Urinary bladder (tissue), 4 donors: ENCODE measurements at places on chromosomes 3 and 15. TPM values are rescaled to one million over a fixed set of nuclear protein-coding genes. Genes with fewer than 3 reads are reported as not detected.

DNA sequence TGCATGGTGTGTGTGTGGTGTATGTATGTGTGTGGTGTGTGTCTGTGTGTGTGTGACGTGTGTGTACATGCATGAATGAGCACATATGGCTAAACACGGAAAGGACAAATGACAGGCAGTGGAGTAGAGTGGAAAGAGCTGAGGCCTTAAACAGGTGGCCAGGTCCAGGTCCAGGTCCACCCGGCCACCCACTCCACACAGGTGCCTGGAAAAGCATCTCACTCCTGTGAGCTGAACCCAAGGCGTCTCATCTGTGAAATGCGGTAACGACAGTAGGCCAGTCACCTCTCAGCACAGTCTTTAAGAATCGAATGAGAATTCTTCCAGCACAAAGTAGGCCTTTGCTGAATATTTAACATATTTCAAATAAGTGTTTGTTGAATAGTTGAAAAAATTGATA is 58.7 kb downstream of the ATP10A start:
- DNase-seq = no peak

- no peak for DNase-seq
These were observed 11.9 kb downstream of the RAP2B start for GRCh38 chr3:153173758-153174516.

Gene HIGD2B
- polyA plus RNA-seq = not detected

DNA sequence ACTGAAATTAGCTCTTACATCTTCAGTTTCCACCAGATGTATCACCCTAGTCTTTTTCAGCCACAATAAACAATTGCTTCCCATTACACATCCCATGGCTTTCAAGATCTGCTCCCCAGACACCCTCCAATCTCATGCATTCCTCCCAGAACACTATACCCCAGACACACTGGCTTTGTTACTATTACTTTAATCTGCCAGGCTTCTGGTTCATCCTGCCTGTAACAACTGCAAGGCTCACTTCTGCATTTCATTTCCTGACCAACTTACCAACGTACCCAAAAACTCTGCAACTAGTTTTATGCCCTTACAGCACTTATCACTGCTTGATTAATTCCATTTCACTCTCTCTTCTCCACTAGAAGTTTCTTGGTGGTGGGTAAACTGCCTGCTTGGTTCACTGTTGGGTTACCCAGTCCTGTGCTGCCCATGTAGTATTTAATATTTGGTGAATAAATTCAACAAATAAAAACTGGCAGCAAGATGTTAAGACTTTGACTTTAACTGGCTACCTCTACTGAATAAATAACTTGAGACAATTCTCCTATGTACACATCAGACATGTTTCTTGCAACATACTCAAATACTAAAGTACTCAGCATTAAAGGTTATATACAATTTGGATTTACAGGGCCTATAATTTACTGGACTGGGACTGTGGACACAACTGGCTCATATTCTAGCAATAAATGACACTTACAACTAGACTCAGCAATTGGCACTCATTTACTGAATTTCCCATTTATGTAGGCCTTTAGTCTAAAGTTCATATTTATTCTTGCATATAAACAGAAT is 2.7 kb downstream of the RPL22L1 start:
- no peak for DNase-seq

GRCh38 chr15:61582092-61582491 is 353.0 kb upstream of the RORA start:
- DNase-seq = no peak

DNA sequence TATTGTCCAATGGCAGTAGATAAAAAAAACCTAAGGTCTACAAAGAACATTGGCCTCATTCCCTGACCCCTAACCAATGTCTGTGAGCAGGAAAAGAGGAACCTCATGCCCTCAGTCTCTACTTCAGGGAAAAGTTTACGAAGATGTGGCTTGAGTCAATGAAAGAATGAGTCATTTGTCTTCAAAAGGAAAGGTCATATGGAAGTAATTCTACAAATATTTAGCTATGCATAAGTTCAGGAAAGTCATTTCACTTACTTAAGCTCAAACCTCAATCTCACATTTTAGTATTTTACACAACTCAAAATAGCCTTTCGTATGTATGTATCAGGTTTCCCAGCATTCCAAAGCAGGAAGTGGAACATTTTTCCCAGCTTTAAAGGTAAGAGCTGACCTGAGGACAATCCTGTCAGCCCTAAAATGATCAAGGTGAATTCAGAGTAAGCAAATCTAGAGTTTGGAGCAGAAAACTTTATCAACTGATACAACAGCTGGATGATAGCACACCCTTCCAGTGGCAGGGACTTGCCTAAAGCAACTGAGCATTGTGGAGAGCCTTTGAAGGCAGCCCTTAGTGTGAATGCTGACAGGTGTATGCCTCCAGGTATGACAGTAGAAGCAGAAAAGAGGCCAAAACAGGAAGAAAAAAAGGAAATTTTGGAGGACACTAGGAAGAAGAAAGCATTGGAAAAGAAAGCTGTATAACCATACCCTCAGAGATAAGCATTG is 53.9 kb upstream of the ACKR4 start:
- no peak for DNase-seq

DNA sequence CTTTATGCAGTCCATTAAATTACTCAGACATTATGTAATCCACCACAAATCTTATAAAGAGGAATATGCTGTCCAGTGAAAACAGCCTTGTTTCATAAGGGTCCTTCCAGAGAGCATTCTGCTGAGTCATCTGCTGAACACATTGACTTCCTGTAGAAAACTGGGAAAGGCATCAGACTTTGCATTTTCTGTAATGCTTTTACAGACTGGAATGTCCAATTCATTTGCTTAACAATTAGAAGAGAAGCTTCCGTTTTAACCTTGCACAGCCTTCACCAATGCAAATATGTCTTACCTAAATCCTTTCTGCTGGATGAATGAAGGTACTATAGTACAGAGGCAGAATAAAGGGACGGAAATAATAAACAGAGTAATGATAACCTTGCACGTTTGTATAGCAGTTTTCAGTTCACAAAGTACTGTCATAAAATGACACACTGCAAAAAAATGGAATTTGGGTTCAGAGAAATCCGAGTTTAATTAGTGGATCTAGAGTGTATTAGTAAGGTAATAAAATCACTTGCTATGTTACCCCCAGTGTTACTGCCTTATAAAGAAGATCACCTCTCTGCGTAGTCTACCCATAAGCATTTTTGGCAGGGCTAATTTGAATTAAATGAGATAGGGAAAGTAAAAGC is 301.5 kb downstream of the PYDC2 start:
- no peak for DNase-seq

DNA sequence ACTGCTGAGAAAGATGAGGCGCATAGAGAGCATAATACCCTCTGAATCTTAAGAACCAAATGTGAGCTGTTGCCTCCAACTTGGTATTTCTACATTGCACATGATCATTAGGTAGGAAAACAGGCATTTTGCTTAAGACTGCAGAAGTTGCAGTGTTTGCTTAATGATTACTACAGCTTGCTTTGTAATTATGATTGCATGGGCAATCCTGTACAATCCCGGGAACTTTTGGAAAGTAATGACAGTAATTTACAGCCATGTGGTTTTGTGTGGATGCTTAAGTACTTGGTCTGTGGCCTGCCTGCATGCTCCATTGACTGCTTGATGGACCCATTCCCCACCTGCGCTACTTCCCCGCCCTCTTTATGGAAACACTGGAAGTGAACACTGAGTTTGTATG is 301.1 kb downstream of the DIPK2A start:
- DNase-seq = no peak

- DNase-seq = no peak
These were observed 27.0 kb upstream of the MUC4 start for GRCh38 chr3:195838714-195839113.

DNA sequence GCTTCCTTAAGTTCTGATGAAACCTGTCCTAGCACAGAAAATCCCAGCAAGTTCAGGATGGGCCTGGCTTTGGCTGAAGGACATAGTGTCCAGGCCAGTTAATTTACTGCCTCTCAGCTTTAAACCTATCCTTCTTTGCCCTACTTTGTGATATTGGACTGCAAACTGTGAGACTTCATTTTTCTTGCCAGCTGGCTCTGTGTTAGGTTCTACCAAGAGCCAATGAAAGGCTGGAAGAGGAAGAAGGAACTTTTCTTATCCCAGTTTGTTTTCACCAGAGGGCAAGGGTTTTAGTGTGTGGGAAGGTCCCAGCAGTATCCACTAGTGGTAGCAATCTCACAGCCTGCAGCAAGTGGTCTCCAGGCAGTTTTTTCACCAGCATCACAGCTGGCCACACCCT is 18.2 kb downstream of the DCUN1D1 start:
- DNase-seq = no peak

DNA sequence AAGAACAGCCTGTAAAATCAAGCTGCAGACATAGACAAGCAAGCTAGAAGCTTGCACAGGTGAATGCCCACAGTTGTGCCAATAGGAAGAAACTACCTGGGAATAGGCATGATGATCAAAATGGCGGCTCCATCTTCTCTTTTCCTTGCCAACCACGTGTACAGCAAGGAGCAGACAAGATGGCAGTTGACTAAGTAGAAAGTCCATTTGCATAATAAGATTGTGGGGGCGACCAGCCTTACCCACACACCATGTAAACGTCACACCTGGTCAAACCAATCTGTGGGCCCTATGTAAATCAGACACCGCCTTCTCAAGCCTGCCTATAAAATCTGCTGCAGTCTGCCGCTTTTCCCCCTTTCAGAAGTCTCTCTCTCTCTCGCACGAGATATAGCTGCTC is 25.1 kb upstream of the ANKRD34C start:
- no peak for DNase-seq

DNA sequence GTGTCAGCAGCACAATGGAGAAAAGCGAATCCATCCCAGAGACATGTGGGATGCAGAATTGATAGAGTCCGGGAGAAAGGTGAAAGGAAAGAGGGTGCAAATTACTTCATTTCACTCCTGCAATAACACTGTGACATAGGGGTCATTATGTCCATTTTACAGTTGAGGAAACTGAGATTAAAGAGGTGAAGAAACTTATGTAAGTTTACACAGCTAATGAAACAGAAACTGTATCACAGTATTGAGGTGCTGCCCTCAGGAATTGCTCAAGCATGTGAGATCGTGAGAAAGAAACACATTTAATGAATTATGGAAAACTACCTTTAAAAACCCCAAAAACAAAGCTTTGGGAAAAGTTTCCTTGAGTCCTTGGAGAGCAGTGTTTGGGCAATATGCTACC is 103.6 kb upstream of the PFN2 start:
- no peak for DNase-seq

DNA sequence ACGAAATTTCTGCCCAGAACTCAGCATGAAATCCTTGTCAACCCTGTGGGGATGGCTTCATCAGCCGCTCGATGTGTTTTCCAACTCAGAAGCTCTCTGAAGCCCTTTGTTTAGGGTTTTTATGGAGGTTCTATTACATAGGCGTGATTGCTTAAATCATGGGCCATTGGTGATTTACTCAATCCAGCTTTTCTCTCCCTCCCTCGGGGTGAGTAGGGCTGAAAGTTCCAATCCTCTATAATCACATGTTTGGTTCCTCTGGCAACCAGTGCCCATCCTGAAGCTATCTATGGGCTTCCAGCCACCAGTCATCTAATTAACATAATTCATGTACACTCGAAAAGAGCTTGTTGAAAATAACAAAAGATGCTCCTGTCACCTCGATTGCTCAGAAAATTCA is 51.6 kb downstream of the GATM start:
- no peak for DNase-seq

Gene ACAD9
- polyA plus RNA-seq = 26.4 TPM

DNA sequence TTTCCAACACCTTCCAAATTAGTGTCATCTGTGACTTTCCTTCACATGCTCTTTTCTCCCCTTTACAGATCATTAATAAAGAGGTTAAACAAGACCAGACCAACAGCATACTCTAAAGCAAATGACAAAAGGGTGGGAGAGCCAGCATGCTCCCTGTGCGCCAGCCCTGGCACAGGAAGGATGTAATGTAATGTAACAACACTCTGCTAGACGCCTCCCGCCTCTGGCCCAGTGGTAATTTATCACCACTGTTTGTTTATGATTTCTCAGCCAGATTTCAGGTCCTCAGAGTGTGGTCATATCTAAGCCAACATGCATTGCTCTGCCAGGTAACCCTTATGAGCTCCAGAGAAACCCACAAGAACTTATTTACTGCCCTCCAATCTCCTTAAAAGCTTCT is 189.5 kb upstream of the WNT5A start:
- no peak for DNase-seq

GRCh38 chr3:39333607-39334006 is 4.1 kb downstream of the CCR8 start:
- no peak for DNase-seq

DNA sequence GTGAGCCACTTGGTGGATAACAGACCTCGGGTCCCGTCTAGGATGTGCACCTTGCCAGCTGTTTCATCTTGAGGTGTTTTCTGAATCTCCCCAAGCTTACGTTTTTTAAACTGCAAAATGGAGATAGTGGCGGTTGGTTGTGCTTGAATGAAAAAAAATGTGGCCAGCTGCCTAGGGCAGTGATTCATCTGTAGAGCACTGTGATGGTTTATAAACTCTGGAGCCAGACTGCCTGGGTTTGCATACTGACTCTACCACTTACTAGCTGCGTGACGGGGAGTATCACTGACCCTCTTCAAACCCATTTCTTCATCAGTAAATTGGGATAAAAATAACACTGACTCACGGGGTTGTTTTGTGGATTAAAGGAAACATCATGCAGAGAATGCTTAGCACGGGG is 159.1 kb downstream of the CHL1 start:
- DNase-seq = no peak

GRCh38 chr15:46297766-46298165 is 662.9 kb downstream of the SQOR start:
- no peak for DNase-seq

Gene DCLK3
- 0.05 TPM for polyA plus RNA-seq

GRCh38 chr15:84606653-84607120 is 5.9 kb downstream of the ZSCAN2 start:
- DNase-seq = no peak

GRCh38 chr3:131729643-131730017 is 226.9 kb upstream of the MRPL3 start:
- DNase-seq = no peak

Gene MYRIP
- polyA plus RNA-seq = 4.4 TPM

DNA sequence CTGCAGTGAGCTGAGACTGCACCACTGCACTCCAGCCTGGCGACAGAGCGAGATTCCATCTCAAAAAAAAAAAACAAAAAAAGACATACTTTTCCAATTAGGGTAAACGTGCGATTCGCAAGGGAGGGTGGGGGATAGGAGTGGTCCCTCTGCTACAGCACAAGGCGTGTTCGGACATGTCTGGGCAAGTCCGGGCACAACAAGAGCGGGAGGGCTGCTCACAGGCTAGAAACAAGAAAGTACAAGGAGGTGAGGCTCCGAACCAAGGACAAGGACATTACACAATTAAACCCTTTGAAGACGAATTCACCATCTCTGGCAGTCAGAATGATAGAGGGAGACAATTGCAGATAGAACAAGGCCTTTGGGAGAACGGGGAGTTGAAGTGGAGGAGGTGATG is 32.2 kb upstream of the BCL2A1 start:
- no peak for DNase-seq

Gene C15orf62
- polyA plus RNA-seq = 1.2 TPM

GRCh38 chr3:16795581-16795980 is 89.2 kb upstream of the PLCL2 start:
- DNase-seq = no peak

Gene NEK10
- 2.0 TPM for polyA plus RNA-seq

Gene DPPA4
- polyA plus RNA-seq = not detected

- no peak for DNase-seq
These were observed 13.8 kb downstream of the CRYGS start for GRCh38 chr3:186530415-186530814.

Gene PLSCR1
- polyA plus RNA-seq = 51.3 TPM

- DNase-seq = no peak
These were observed 7.4 kb upstream of the TBC1D5 start for GRCh38 chr3:17749705-17750293.
